ENCODE measurements at places on chromosomes 5 and 9.

DNA sequence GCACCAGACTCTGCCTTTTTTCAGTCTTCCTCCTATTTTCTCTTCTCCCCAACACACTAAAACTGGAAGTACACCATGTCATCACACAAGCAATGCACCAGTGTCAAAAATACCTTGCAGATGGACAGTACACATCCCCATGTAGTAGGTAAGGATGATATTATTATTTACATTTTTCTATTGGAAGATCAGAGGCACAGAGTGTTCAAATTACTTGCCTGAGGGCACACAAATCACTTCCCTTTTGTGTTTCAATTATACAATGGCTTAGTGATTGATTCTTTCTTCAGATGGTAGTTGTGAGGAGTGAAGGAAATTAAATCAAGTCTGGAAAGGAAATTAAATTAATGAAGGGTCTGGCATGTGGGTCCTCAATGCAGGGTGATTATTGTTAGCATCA lies 39.6 kb downstream of the CTSL start:
- no peak for DNase-seq

GRCh38 chr9:29129763-29130162 lies 1556.5 kb upstream of the C9orf72 start:
- DNase-seq: no peak

GRCh38 chr9:90996154-90997065 lies 194.8 kb downstream of the SYK start:
- no peak for DNase-seq

- peak; percentile 17 for DNase-seq
Observed at GRCh38 chr5:77972469-77973252, 196.5 kb upstream of the TBCA start.

- no peak for DNase-seq
Observed at GRCh38 chr5:177310332-177310731, 1.4 kb downstream of the MXD3 start.

- DNase-seq: no peak
Observed at GRCh38 chr5:13501176-13501575, 443.3 kb downstream of the DNAH5 start.

DNA sequence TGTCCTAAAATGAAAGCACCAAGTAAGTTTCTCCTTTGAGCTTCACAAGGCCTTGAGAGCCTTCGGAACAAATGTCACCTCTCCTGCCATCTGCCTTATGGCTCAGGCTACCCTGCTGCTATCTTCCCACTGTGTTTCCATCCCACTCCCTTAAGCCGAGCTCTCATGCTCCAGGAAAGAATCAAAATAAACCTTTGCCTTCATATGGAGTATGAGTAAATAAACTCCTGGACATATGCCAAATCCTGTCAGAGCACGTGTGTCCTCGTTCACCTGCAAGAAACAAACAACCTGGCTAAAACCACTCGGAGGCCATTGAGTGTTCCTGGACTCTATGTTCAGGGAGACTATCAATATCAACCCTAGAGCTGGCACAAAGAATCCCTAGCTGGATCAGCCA lies 122.3 kb upstream of the CCDC112 start:
- DNase-seq: no peak

DNA sequence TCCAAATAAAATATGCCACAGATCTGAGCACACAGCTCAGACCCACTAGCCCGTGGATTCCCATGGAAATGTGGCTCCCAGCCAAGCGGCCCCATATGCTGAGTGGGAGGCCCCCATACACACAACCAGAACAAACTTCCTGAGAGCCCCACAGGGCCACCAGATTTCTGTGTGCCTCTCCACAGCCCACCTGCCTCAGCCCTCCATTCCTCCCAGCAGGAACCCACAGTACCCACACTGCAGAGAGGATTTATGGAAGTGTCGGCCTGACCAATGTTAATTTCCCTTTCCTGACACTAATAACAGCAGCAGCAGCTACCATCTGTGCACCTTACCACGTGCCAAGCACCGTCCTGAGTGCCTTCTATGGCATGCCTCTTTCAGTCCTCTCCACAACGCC lies 99.3 kb upstream of the SPOCK1 start:
- no peak for DNase-seq

GRCh38 chr9:78982849-78983248 lies 588.9 kb upstream of the TLE4 start:
- no peak for DNase-seq

DNA sequence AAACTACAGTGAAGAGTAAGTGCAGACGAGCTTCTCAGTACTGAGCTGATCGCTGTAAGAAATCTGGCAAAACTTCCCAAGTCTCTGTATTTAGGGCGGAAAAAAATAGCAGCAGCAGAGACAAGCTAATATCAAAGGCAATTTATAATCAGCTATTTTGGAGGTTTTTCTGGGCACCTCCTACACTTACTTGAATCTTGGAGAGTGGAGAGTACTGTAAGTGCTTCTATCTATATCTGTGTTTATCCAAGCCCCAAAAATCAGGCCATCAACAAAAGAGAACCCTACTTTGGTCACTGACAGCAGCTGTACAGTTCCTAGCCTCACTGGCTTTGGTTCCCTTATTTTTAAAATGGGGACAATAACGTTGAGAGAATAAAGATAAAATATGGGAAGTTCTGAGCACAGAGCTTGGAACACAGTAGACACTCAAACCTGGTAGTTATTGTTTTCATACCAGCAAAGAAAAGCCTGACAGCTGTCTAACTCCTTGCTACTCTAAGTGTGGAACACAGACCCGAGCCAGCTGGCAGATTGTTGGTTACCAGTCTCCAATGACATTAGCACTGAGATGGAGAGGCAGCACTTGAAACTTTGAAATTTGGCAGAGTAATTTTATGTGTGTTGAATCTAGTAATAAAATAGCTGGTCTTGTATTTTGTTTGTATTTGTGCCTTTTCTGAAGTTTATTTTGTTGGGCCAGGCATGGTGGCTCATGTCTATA lies 96.0 kb upstream of the SLC28A3 start:
- no peak for DNase-seq

DNA sequence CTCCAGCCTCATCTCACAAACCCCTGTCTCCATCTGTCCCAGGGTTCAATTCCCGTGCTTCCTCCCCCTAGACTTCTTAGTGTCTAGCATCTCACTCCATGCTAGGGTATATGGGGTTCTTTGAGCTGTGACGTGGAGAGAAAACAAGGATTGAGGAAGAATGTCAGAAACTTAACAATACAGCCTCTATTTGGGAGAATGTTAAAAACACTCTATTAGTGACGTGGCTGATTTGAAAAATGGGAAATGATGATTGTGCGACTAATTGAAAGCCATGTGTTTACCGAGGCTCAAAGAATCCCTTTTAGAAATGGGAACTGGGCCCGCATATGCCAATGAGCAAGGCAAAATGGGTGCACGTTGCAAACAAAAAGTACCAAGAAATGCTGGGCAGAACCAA lies 72.7 kb upstream of the TBC1D2 start:
- no peak for DNase-seq

DNA sequence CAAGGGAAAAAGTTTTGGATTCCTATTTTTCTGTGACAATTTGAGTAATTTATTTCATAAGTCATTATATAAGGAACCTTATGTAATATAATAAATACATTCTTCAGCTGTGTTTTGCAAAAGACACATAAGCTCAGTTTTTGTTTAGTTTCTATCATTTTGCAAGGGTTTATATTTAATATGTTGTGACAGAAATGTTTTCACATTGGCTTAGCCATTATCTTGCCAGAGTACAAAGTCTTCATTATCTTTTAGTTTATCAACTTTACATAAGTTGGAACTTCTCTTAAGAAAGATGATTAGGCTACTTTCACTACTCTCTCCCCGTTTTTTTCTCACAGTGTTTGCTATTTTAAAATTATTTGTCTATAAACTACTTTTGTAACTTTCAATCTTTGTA lies 54.8 kb downstream of the ERCC6L2 start:
- no peak for DNase-seq

- peak; percentile 7 for DNase-seq
Observed at GRCh38 chr5:72651779-72652178, 144.6 kb upstream of the ZNF366 start.

DNA sequence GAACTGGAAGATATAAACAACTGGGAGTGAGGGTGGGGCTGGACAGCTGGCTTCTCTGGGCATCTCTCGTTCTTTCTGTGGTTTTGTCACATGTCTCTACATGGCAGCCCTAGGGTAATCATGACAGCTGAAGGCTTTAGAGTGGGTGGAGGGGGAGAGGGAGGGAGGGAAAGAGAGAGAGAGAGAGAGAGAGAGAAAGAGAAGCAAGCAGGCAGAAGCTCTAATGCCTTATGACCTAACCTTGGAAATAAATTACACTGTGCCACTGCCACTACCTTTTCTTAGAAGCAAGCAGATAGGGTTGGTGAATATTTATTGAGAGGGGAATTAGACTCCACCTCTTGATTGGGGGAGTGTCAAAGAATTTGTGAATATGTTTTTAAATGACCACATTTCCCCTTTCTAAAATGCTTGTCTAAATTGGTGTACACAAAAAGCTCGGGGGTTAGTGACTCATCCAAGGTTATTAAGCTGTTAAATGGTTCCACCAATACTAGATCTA lies 2.6 kb upstream of the DAPK1 start:
- DNase-seq: peak; percentile 68

- no peak for DNase-seq
Observed at GRCh38 chr9:132789719-132790118, 88.4 kb downstream of the AK8 start.

DNA sequence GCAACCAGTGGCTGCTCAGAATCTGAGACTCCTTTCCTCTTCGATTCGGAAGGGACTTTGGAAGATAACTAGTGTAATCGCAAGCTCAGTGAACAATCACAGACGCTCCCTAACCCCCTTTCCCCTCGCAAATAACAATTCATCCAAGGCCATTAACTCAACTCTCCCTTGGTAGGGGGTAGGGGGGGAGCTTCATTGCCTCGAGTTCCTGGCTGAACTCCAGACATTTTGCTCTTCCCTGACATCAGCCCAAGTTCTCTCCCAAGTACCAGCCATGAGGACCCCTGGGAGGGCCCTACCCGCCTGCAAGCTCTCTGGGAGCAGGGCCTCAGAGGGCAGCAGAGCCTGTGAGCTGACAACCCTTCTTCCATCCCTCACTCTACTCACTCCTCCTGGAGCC lies 8.4 kb downstream of the FAM163B start:
- DNase-seq: no peak

- no peak for DNase-seq
Observed at GRCh38 chr5:59770953-59771352, 122.6 kb downstream of the PDE4D start.

GRCh38 chr9:91206806-91207205 lies 154.9 kb downstream of the AUH start:
- DNase-seq: no peak

- no peak for DNase-seq
Observed at GRCh38 chr5:81757404-81757803, 6.5 kb upstream of the SSBP2 start.

- no peak for DNase-seq
Observed at GRCh38 chr9:87461256-87461655, 36.4 kb upstream of the DAPK1 start.

- no peak for DNase-seq
Observed at GRCh38 chr5:105501315-105501714, 1938.7 kb upstream of the NUDT12 start.

GRCh38 chr9:72954431-72955125 lies 1.7 kb upstream of the ALDH1A1 start:
- no peak for DNase-seq

DNA sequence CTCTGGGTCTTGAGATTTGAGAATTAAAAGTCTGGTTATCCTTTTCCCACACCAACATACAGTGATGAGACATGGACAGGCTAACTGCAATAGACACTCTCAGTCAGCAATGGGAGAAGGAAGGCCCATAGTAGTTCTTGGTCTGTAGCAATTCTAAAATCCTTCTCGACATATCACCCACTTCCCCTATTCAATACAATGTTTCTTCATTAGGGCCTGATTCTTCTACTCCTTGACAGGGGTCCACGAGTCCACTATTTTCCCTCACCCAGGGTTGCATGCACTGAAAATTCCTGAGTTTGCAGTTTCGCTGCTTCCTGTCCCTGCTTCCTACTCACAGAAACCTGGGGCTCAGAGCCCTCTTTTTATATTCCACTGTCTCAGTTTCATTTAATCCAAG lies 402.8 kb downstream of the MAT2B start:
- DNase-seq: no peak

DNA sequence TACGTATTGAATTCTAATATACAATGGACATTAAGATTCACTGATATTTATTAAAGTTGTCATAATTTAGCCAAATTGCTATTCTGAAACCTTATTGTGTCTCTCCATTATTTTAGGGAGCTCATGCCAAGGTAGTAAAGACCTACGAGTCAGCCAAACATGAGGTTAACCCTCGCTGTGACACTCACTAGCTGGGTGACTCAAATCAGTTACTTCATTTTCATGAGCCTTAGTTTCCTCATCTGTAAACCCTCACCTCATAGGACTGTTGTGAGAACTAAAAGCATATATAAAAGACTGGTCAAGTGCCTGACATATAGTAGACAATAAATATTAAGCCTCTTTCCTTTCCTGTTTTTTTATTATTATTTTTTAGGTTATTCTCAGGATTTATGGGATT lies 44.0 kb upstream of the PCA3 start:
- DNase-seq: no peak

- DNase-seq: peak; percentile 59
Observed at GRCh38 chr9:116661037-116661954, 25.8 kb upstream of the TRIM32 start.

- DNase-seq: no peak
Observed at GRCh38 chr9:95819636-95820035, 55.9 kb upstream of the ERCC6L2 start.
